ENCODE measurements at places on chromosomes 13 and 19. TPM values are rescaled to one million over a fixed set of nuclear protein-coding genes. Genes with fewer than 3 reads are reported as not detected.

Gene PBX4
- total RNA-seq, result 1.4 TPM

Gene LILRB5
- total RNA-seq, result not detected

Gene WDR87
- not detected for total RNA-seq

Gene TUBA3C
- total RNA-seq, result not detected

Gene GRIK5
- not detected for total RNA-seq

Gene ADGRE1
- not detected for total RNA-seq

Gene NRTN
- 0.86 TPM for total RNA-seq

Gene ZNF491
- total RNA-seq, result not detected

Gene NDUFS7
- 174 TPM for total RNA-seq

Gene ONECUT3
- total RNA-seq, result not detected

Gene MPHOSPH8
- 9.2 TPM for total RNA-seq

Gene ZNF784
- 3.7 TPM for total RNA-seq

Gene EPSTI1
- 3.2 TPM for total RNA-seq

Gene PKN1
- total RNA-seq, result 126 TPM

Gene RGCC
- total RNA-seq, result 60.3 TPM

Gene CACNA1A
- 0.53 TPM for total RNA-seq

Gene KLF2
- 0.58 TPM for total RNA-seq

Gene UNC13A
- total RNA-seq, result not detected

Gene CEACAM5
- total RNA-seq, result not detected

Gene ZNF497
- not detected for total RNA-seq

Gene LIG1
- 42.1 TPM for total RNA-seq

Gene POU2F2
- under 0.01 TPM for total RNA-seq

Gene ZNF254
- total RNA-seq, result 3.4 TPM

Gene APLP1
- 18.4 TPM for total RNA-seq

Gene KCNJ14
- total RNA-seq, result under 0.01 TPM

Gene GGN
- 0.18 TPM for total RNA-seq

Gene ERICH4
- not detected for total RNA-seq

Gene FFAR1
- total RNA-seq, result not detected

Gene RABAC1
- total RNA-seq, result 300 TPM

Gene KIR2DL3
- not detected for total RNA-seq

Gene CAMSAP3
- not detected for total RNA-seq

Gene TLE6
- 3.7 TPM for total RNA-seq

Gene KL
- total RNA-seq, result 0.29 TPM

Gene PGLYRP2
- not detected for total RNA-seq

Gene SHANK1
- total RNA-seq, result 10.6 TPM

Gene ZNF442
- 0.86 TPM for total RNA-seq

Gene KRI1
- 15.4 TPM for total RNA-seq

Gene SLC17A7
- not detected for total RNA-seq

Gene TMEM238
- total RNA-seq, result not detected

Gene C5AR2
- 0.18 TPM for total RNA-seq

Gene ZNF730
- total RNA-seq, result under 0.01 TPM

Gene ZNF724
- total RNA-seq, result 1.8 TPM

Gene ZNF112
- 2.0 TPM for total RNA-seq

Gene CEACAM6
- total RNA-seq, result not detected

Gene MARK4
- 21.3 TPM for total RNA-seq

Gene OR7C1
- total RNA-seq, result not detected

Gene RFC3
- total RNA-seq, result 11.0 TPM

Gene FGF21
- total RNA-seq, result not detected

Gene UGGT2
- 30.5 TPM for total RNA-seq

Measured in myometrial cell (primary cell).